ENCODE measurements at places on chromosomes 1 and 21.

DNA sequence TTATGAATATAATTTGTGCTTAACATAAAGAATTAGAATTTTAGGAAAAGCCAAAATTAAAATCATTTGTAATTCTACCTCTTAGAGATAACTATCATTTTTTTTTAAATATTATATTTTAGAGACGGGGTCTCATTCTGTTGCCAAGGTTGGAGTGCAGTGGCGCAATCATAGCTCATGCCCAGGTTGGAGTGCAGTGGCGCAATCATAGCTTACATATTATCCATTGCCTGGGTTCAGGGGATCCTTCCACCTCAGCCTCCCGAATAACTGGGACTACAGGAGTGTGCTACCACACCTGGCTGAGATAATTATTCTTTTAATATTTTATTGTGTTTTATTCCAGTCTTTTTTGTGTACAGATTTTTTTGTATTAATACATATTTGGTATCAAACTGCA, 8.3 kb downstream of the RASAL2 start:
- DNase-seq: no peak

- peak; percentile 76 for DNase-seq
These were observed 64.9 kb downstream of the TMEM53 start for GRCh38 chr1:44609412-44609767.

DNA sequence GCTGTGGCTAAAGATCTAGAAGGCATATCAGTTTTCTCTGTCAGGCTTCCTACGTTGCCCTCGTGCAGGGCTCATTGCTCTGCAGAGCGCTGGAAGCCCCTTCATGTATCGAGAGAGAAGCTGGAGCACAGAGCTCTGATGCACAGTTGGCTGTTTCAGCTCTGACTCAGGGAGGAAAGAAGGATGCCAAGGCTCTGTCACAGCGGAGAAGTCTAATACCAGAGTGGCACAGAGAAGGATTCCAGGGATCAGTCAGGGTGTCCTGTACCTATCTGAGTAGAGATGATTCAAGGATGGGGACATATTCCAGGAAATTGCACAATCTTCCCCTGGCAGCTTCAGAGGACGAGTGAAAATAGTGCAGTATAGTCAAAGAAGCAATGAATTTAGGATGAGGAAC, 179.2 kb upstream of the FMN2 start:
- DNase-seq: no peak

DNA sequence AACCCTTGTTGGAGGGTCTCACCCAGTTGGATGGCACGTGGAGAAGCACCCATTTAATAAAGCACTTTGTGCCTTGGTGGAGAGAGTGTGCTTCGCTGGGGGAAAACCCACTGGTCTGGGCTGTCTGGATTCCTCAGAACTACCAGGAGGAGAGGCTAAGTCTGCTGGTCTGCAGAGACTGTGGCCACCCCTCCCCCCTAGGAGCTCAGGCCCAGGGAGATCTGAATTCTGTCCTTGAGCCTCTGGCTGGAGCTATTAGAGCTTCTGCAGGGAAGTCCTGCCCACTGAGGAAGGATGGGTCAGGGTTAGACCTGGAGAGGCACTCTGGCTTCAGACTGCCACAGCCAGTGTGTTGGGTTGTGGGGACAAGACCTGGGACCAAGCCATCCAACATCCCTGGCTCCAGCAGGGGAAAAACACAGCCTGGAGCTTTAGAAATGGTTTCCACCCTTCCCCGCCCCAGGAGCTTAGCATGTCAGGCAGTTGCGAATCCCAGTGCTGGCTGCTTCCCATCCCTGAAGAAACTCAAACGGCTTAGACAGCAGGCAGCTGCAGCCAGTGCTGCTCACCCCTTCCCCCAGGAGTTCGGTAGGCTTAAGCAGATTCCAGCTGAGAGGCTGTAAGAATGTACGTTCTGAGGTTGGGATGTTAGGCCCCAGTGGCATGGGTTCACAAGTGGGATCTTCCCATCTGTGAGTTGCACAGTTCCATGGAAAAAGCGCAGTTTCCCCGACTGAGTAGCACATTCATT, 288.3 kb downstream of the TGFB2 start:
- no peak for DNase-seq

DNA sequence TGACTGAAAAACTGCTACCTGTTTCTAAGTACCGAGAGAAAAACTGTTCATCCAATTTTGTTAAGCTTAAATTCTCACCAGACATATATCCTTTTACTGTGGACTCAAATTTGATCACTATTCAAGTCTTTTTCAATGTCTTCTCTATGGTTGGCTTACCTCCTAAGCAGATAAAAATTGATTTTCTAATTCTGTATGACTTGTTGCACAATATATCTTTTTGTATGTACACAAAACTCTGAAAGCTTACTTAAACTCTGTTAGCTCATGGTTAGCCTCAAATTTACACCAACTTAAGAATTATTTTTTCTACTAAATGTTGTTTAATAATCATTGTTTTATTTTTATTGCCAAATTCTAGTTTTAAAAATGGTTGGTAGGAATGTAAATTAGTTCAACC, 715.4 kb downstream of the LTN1 start:
- DNase-seq: no peak

GRCh38 chr1:112995890-112996289, 39.9 kb upstream of the SLC16A1 start:
- no peak for DNase-seq

DNA sequence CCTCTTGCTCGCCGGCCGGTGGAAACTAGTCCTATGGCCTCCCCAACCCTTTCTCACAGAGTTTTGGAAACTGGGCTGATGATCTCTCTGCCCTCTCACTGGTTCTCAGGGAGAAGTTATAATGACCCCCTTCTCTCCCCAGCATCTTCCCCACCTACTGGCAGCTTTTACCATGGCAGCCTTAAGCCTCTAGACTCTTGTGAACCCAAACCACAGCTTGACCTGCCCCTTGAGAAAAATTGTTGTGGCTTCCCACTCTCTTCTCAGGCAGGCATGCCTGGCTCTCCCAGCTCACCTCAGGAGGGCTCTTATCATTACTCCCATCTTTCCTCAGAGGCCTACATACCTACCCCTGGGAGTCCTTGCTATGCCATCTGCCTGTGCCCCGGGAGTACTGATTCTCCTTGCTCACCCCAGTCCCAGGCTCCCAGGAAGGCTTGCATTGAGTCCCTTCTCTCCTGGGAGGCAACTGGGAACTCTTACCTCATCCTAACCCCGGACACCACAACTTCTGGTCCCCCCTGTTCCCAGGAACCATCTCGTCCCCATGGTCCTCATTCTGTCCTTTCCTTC, 1.6 kb downstream of the NSUN4 start:
- no peak for DNase-seq

GRCh38 chr1:196734006-196734405, 40.6 kb upstream of the CFHR3 start:
- DNase-seq: no peak

GRCh38 chr1:176206006-176206960, 803 bp downstream of the COP1 start:
- DNase-seq: peak; percentile 38

DNA sequence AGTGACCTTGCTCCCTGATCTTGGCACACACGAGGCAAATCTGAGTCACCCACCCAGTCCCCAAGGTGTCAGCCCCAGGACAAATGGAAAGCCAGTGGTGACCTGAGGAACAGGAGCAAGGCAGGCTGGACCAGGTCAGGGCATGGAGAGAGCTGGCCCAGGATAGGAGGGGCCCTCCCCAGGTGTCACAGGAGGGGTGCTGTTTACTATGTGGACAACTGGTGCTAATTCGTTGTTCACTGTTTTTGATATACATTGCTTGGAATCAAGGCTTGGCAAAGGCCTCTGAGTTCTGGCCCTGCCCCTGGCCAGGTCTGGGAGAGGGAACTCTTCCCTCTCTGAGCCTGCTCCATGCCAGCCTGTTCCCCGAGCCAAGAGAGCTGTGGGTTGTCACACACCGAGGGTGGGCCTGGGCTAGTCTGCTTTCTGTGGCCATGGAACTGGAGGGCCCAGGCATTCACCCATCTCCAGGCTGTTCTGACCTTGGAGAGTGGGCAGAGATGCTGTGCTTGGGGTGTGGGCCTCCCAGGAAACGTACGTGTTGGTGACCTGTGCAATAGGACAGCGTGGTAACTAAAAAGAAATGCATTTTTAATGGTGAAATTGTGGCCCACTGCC, 41.8 kb downstream of the CRYAA start:
- no peak for DNase-seq

GRCh38 chr1:43007377-43008114, 48.9 kb upstream of the SLC2A1 start:
- no peak for DNase-seq

- DNase-seq: peak; percentile 89
These were observed 120.7 kb downstream of the MAP3K21 start for GRCh38 chr1:233448109-233448689.

DNA sequence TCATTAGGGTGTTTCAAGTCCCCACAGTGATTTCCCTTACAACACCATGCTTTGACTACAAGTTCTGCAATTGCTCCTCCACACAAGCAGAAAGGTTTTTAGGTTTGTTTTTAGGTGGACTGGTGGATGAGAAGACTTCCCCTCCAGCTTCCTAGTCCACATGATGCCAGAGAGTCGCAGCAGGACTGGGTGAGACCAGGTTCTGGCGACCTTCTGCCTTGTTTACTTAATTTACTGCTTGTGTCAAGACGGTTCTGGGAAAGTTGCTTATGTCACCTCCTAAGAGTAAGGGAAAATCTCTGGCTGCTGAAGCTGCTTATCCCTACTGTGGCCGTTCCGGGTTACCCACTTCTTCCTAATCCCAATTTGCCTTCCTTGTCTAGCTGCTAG, 76.4 kb downstream of the GLUL start:
- DNase-seq: no peak

DNA sequence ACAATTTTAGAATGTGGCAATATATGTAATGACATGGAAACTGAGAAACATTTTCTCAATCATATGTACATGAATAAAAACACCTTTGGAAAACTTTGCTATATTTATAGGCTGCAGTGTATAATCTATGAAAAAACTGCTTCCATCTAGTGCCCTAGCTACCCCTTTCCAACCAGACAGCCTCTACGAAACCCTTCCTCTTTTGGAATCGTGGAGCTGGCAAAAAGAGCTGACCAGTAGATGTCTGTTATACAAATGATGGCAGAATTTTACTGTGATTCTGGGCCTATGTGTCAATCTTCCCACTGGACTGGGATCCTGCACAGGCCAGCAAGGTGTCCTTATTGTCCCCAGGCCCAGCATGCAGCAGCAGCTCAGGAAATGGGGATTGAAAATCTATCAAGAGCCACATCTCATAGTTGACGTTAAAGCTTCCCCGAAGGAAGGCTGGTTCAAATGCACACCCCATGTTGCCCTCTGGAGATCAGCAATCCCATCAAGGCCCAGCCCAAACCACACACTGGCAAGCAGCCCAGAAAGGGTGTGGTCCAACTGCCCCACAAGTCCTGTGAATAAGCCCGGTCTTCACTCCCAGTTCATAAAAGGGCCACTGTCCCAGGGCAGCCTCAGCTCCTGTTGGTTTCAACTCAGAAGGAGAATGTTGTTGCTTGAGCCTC, 8.8 kb upstream of the FAM20B start:
- peak; percentile 4 for DNase-seq

- DNase-seq: no peak
These were observed 8.5 kb downstream of the MAP10 start for GRCh38 chr1:232813760-232814159.

- no peak for DNase-seq
These were observed 27.8 kb downstream of the EXTL2 start for GRCh38 chr1:100866901-100867206.

DNA sequence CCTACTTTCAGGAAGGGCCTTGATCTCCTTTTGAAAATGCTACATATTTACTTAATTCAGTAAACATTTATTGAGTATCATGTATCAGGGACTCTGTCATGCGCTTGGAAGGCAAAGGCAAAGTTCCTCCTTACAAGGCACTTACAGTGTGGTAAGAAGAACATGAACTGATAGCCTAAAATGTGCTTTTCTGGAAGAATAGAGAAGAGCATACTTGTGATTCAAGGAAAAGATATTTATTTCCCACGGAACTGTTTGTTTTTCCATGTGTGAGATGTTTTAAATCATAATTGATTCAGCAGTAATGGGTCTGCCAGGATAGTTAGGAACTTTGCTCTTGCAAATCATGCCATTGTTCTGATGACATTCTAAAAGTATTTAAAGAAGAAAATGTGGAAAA, 110.1 kb upstream of the ZNHIT6 start:
- DNase-seq: no peak

- no peak for DNase-seq
These were observed 37.3 kb downstream of the CDC42 start for GRCh38 chr1:22089787-22090186.

GRCh38 chr1:223417444-223417843, 24.2 kb downstream of the CCDC185 start:
- DNase-seq: no peak

DNA sequence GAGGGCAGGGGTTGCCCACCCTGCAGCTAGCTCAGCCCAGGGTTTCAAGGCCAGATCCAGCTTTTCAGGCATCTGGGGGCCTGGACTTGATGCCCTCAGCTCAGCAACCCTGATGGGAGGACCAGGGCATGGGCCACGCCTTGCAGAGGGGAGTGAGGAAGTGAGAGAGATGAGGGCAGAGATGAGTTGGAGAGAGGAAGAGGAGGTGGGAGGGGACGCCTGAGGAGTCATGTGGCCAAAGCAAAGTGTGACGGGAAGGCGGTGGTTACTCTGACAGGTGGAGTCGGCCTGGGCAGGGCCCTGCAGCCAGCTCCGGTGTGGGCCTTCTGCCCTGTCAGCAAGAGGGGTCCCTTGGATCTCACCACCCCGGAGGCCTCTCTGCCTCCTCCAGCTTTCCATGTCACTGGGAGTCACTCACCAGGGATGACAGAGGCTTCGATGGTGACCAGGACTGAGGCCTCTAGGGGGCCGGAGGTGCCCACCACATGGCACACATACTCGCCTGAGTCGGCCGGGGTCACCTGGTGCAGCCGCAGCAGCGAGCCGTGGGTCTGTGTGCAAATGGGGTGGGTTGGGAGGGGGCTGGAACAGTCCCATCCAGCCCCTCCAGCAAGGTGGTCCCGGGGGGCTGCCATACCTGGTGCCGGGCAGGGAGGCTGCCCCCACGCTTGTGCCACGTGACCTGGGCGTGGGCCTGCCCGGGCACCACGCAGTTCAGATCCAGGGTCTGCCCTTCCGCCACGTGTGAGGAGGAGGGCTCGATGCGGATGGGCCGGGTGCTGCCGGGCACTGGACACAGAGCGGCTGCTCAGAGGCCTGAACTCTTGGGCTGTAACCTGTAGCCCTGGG, 40.4 kb downstream of the LDLRAD2 start:
- DNase-seq: no peak

DNA sequence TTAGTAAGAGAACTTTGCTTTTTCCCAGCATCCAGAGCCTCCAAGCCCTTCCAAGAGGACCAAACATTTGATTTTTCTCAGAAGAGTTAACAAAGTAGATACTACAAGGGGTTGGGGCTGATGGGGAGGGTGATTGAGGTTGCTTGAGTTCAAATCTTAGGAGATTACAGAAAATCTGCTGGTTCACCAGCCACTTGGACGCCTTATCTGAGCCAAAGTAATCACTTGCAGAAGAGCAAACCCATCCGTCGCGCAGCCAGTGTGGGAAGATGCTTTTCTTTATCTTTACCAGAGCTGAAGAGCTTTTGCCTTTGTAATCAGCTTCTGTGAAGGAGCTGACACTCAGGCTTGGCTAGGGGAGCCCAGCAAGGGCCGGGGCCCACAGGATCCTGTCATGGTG, 91.9 kb upstream of the CTTNBP2NL start:
- no peak for DNase-seq

All from NCI-H1092 treated with DMSO at 0.1 percent for 48 hours (cell line).